NCI-H187 treated with DMSO at 0.1 percent for 48 hours (cell line): ENCODE measurements at places on chromosomes 4 and X.

GRCh38 chrX:69510914-69511513 is 6.9 kb downstream of the NALF2 start:
- DNase-seq = no peak

DNA sequence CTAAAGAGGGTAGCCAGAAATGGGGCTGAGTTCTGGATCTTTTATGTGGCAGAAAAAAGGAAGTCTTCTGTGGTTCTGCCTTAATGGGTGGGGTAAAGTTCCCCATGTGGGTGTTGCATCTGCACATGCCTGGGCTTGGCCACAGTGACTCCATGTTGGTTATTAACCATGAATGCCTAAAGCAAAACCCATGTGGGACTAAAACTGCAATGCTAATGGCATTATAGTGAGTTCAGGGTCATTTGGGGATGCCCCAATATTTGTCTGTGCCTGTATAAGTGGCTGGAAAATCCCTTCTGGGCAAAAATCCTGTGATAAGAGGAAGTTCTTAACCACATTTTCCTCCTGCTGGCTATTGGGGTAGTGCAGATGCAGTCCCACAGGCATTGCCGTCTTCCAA is 857.4 kb downstream of the FAT4 start:
- DNase-seq = no peak

DNA sequence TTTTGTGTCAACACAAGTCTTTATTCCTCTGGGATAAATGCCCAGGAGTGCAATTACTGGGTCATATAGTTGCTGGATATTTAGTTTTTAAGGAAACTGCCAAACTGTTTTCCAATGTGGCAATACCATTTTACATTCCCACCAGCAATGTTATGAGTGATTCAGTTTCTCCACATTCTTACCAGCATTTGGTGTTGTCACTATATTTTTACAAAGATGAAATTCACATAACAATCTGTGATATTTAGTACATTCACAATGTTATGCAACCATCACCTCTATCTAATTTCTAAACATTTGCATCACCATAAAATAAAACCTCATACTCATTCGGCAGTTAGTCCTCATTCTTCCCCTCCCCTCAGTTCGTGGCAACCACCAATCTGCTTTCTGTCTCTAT is 75.0 kb downstream of the MAMLD1 start:
- no peak for DNase-seq

DNA sequence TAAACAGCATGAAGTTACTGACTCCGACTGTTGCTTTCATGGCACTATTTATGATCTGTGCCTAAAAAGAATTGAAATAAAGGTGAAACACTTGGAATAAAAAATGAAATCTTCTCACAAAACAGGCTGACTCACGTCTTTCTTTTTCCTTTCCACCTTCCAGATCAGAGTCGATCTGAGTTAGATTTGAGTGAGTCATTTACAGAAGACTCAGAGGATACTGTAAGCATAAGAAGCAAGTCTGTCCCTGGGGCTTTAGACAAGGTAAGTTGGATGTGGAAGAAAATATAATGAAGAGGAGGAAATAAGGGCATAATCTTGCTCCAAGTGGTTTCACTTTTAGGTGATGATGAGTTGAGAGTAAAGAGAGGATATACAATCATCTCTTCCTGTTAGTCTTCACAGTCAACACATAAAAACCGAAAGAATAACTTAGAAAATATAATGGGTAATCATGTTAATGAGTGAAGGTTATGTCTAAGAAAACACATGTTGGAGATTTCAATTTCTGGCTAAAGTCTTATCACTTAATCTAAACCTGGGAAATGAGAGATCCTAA is 89.7 kb downstream of the SYTL5 start:
- DNase-seq = no peak

DNA sequence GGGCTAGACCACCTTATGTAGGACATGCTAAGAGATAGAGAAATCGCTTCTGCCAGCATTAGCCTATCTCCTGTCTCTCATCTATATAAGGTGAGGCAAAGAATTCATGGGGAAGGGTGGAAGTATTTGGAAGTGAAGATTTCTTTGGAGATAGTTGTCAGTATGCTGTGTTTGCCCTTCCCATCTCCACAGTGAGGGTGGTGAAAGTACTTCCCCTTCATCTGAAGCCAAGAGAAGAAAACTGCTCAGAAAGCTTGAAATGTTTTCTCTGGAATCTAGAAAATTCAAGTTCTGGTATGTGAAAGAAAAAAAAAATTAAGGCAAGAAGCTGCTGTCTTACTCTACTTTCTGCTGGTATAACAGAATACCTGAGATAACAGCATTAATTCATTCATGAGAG is 12.3 kb upstream of the ADH5 start:
- no peak for DNase-seq

GRCh38 chrX:9062641-9063040 is 28.7 kb upstream of the FAM9B start:
- DNase-seq = no peak

DNA sequence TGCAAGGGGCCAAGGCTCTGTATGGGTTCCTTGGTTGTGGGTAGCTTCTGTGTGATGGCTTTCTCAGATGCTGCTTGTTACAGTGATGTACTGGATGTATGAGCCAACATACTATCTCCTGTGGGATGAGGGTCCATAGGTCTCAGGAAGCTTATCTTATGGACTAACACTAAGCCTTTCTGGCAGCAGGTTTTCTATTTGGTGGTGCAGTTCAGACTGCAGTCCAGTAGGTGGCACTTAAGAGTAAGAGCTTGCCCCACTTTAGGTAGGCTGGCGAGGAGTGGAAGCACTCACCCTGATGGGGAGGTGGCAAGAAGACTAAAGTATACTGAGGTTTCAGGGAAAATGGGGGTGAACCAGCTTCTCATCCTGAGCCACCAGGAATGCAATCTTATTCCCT is 306.7 kb upstream of the MAOA start:
- DNase-seq = no peak

- DNase-seq = no peak
These were observed 48.4 kb upstream of the SMIM10L2A start for GRCh38 chrX:135373357-135373756.

DNA sequence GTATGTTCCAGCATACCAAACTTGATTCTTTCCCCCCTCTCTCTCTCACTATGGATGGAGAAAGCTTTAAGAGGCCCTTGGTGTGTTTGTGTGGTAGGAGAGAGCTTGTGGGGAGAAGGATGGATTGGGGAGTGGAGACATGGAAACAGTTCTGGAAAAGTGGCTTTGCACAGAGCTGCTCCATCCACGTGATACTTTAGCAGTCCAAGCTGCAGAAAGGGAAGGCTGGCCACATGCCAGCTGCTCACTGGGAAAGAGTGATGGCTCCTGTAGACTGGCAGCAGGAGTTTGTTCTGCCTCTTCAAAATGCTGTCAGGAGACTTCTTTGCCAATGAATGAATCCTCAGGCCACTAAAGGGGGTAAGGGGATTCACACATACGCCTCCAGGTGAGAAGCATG is 21.7 kb upstream of the SEC24B start:
- DNase-seq = no peak

GRCh38 chr4:31327031-31327430 is 606.9 kb downstream of the PCDH7 start:
- no peak for DNase-seq

DNA sequence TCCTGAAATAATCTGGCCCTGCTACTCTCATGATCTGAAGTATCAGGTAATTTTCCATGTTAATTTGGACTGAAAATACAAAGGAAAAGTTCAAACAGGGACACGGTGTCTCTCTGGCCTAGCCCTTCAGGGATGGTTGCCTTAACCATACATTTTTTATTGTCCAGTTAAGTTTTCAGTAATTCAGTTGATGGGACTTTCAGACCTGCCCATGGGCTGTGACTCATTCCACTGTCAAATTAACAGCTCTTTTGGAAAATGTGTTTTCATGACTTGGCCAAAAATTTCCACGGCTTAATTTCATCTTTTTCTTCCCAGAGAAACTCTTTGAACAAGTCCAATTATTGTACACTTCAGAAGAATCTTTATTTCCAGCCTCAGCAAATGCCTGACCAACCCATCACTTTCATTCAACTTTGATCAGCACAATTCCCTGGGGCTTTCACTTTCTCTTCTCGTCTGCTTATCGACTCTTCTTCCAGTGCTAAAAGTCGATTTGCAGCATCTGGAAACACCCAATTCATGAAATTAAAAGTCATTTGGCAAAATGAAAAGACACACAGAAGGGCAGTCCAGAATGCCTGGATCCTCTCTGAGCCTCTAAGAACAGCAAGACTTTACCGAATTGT is 293.9 kb downstream of the RAB28 start:
- DNase-seq = no peak

DNA sequence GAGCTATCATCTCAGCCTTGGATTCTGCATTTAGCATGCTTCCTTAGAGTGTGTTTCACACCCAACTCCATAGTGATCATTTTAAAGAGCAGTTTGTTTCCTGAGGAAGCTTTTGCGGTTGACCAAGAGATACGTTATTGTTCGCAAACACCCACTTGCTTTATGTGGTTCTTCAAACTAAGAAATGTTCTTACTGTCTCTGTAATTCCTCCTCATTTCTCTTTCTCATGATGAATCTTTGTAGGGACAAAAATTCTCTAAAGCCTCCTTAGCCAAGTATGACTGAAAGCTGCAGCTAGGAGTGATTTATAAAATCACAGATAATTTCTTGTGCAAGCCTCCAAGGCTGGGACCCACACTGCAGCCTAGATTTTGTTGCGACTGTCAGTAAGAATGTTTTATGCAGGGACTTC is 10.0 kb downstream of the TNIP3 start:
- no peak for DNase-seq

DNA sequence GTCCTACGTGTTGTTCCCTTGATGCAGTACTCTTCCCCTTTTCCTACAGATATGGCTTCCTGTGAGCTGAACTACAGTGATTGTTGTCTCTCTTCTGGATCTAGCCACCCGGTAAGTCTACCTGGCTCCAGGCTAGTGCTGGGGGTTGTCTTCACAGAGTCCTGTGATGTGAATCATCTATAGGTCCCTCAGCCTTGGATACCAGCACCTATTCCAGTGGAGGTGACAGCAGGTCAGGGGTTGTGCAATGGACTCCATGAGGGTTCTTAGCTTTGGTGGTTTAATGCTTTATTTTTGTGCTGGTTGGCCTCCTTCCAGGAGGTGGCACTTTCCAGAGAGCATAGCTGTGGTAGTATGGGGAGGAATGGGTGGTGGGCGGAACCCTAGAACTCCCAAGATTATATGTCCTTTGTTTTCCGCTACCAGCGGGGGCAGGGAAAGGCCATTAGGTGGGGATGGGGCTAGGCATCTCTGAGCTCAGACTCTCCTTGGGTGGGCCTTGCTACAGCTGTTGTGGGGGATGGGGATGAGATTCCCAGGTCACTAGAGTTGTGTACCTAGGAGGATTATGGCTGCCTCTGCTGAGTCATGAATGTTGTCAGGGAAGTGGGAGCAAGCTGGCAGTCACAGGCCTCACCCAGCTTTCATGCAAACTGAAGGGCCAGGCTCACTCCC is 121.4 kb upstream of the ANKRD50 start:
- no peak for DNase-seq

DNA sequence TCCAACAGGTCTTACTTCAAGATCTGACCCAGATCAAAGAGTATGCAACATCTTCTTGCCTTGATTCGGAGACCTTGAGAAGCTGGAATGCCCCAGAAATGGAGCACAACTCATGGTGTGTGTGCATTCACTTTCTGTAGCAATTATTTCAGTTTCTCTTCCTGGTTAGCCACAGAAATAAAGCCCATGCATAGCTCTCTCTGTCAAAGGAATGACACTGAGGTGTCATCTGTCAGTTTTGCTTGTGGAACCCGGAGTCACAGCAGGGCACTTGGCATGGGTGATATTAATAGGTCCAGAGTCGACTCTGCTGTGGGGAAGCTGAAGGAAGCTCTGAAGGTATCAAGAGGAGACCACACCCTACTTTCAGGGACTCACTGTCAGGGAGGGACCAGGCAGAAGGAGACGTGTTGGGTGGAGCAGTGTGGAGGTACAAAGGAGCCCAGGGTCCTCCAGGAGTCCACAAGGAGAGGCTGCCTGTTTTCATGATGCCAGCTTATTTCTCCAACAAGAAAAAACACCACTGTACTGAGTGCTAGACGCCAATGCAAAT is 10.7 kb downstream of the CLNK start:
- DNase-seq = no peak

DNA sequence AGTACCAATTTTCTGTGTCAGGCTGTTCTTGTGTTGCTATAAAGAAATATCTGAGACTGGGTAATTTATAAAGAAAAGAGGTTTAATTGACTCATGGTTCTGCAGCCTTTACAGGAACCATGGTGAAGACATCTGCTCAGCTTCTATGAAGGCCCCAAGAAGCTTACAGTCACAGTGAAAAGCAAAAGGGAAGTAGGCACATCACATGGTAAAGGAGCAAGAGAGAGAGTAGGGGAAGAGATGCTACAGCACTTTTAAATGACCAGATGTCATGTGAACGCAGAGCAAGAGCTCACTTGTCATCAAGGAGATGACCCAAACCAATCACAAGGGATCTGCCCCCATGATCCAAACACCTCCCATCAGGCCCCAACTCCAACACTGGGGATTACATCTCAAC is 174.3 kb downstream of the ATP10D start:
- no peak for DNase-seq

DNA sequence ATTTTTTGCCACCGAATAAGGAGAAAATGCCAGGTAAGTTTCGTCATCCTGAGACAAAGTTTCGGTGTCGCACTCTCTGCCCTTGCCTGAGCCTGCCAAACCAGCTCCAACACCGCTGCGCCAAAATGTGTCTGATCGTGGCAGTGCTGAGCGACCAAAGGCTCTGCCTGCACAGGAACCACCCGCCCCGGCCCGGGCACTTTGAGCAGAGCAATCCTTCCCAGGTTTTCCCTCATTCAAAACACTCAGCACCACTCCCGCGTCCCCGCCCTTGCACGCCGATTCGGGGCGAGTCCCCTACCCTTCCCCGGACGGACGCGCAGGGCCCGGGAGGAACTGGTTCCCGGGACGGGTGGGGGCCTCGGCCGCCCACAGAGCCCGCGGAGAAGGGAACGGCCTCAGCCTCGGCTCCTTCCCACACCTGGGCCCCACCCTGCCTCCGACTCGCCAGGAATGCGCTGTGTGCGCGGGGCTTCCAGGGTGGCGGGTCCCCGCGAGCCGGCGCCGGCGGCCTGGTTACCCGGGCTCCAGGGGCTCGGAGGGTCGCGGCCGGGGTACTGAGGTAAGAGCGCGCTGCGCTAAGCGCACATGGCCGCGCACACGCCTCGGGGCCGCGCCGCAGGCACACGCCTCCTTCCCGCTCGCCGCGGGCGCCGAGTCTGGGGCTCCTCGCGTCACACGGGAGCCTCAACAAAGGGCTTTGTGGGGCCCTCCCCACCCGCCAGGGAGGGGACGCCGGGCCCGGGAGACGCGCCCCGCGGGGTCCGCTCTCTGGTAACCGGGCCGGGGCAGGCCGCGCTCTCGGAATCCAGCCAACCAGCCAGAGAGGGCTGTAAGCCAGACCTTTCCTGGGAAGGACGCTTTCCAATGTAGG is at the start of gene C4orf36:
Gene C4orf36, minus strand, starts transcription at position 661 of the 874 bp plus-strand sequence. CDS start 902 bp downstream, outside the sequence.
- no peak for DNase-seq

GRCh38 chrX:149715468-149715867 is 3.6 kb downstream of the MAGEA11 start:
- DNase-seq = no peak

- DNase-seq = no peak
These were observed 610.5 kb upstream of the TECRL start for GRCh38 chr4:65019775-65020174.

GRCh38 chrX:92247076-92247475 is 467.9 kb downstream of the PCDH11X start:
- DNase-seq = no peak

- no peak for DNase-seq
These were observed 49.2 kb upstream of the MSX1 start for GRCh38 chr4:4810092-4810774.
